T-cell (primary cell): ENCODE measurements at places on chromosomes 16 and 17. TPM values are rescaled to one million over a fixed set of nuclear protein-coding genes. Genes with fewer than 3 reads are reported as not detected.

DNA sequence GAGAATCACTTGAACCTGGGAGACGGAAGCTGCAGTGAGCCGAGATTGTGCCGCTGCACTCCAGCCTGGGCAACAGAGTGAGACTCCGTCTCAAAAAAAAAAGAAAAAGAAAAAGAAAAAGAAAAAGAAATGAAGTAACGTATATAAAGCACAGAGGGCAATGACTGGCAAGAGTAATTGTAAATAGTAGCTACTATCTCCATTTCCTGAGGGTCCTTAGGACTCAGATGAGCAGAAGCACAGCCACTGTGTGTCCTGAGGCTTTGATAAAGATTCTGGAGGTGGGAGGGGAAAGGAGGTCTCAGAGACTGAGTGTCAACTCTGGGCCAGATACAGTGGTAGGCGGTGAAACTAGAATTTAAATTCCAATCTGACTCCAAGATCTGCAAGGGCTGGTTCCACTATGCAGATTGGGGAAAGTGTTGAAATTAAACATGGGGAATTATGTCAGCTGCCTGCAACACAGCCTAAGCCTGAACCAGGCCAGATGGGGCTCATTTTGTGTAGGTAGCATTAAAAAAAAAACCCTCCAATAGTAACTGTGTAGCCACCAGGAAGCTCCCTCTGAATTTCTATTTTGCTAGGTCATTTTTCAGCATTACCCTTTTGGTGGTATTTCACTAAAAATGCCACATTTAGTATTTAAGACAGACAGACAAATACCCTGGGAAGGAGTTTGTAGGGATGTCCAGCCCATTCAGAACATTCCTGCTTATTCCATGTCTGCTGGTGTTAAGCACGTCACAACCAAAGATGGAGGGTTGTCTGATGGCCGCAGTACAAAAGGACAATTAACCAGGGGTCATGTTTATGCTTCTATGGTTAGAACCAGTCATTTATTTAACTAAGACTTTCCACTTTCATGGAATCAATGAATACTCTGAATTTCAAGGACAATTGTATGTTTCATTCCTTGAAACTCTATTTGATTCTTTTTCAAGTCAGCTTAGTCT is 46.1 kb downstream of the TBX4 start:
- no peak overlapping the region for H3K4me3 ChIP-seq
- H3K4me1 ChIP-seq = no peaks in the 10 kb centered on the region
- H3K27ac ChIP-seq = no peak overlapping the region
- DNase-seq = no peak
- peaks cover 2% of the 10 kb centered on the region for H3K27me3 ChIP-seq

DNA sequence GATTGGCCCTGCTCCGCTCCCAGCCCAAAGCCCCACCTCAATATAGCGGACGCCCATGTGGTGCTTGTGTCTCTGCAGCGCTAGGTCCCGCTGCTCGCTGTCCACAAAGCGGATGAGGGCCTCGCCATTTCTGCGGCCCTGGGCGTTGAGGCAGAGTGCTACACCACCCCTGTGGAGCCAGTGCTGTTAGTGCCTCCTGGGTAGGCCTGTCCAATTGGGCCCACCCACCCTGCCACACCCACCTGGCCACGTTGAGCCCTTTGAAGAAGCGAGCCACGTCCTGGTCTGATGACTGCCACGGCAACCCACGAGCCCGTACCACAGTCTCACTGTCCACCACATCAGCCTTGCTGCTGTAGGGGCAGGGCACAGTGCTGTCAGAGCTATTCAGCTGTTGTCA is 3.6 kb downstream of the ESRP2 start:
- H3K4me3 ChIP-seq = no peak overlapping the region
- peaks cover 14% of the 10 kb centered on the region for H3K4me1 ChIP-seq
- DNase-seq = no peak
- no peaks in the 10 kb centered on the region for H3K27me3 ChIP-seq

DNA sequence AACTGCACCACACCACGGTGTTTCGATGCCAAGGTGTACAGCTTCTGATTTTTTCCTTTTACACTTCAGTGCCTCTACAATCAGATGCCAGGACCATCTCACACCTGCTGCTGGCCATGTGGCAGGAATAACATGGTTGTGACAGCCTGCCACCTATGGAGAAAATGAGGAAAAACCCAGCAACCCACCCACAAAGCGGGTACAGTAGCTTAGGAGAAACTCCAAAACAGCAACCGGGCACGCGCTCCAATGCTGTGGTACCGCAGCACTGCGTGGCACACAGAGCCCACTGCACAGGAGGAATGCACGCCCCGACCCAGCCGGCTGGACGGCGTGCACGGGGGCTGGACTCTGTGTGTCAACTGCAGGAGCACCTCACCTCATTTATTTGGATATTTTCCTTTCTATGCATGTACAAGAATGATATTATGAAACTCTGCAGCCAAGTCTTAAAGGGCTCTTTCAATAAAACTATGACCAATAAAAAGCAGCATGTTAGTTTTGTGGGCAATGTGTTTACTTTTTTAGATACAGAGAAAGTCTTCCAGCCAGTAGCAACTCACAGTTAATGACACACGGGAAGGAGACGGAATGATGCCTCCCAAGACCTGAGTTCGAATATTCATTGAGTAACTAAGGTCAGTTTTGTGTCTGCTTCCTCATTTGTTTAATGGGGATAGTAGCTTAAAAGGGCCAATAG is 45.9 kb downstream of the MAP1LC3B start:
- no peak for DNase-seq
- H3K27me3 ChIP-seq = peaks cover 2% of the 10 kb centered on the region
- no peak overlapping the region for H3K27ac ChIP-seq
- no peak overlapping the region for H3K4me3 ChIP-seq

DNA sequence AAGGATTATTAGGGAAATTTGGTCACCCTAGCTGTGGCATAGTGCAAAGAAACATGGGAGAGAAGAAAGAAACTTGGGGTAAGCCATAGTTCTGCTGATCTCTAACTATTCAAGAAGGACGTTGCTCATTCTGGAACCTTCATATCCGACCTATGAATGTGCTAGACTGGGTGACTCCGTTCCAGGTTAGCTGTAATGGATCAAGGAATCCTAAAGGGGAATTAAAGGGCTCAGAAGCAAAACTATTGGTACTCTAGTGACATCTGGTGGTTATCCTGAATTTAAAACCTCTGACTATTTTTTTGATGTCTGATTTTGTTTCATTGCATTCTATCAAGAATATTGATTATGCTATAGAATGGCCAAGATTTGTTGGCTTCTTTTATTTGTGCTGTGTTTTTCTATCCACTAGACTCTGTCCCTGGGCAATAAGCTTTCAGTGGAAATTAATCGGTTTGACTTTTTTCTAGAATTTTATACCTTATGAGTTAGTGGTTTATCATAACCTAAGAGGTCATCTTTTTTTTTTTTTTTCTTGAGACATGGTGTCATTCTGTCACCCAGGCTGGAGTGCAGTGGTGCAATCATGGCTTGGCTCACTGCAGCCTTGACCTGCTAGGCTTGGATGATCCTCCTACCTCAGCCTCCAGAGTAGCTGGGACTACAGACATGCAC is 19.5 kb downstream of the PCTP start:
- no peaks in the 10 kb centered on the region for H3K4me1 ChIP-seq
- H3K27me3 ChIP-seq = no peaks in the 10 kb centered on the region
- H3K36me3 ChIP-seq = peaks cover 17% of the 10 kb centered on the region
- no peak overlapping the region for H3K27ac ChIP-seq
- DNase-seq = no peak

GRCh38 chr17:79396696-79397095 is 214.2 kb downstream of the RBFOX3 start:
- no peak overlapping the region for H3K27ac ChIP-seq
- peaks cover 4% of the 10 kb centered on the region for H3K27me3 ChIP-seq
- H3K4me3 ChIP-seq = no peak overlapping the region
- no peaks in the 10 kb centered on the region for H3K36me3 ChIP-seq

GRCh38 chr17:27442702-27443101 is 13.5 kb upstream of the KSR1 start:
- no peaks in the 10 kb centered on the region for H3K4me1 ChIP-seq
- H3K4me3 ChIP-seq = no peak overlapping the region
- DNase-seq = no peak
- no peaks in the 10 kb centered on the region for H3K27me3 ChIP-seq

Gene KIF19
- total RNA-seq = 0.28 TPM
